ENCODE measurements at places on chromosomes 5 and 9.

DNA sequence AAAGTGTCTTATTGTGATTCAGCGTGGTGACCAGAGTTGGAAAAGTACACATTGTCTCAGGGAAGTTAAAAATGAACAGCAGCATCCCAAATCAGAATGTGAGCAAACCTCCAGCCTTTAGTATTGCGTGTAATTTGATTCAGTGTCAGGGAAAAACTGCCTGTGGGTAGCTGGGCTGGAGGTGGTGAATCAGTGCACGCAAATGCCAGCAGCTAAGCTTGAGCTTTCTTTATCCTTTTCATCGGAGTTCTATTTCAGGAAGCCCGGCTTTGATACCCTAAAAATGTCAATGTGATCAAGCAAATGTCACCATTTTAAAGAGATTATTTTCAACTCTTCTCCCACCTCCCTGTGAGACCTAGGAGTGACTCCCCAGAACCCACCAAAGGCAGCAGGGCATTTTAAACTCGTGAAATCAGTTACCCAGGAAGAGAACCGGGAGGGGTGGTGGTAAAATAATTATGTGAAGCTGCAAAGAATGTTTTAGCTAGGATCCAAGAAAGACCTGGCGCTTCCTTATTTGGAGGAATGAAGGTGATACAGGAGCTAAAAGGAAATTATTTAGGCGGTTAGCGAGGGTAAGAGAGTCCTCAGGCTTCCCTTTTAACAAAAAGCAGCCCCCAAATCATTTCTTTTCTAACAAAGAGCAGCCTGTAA is 25.7 kb upstream of the C5orf47 start:
- no peak for DNase-seq

GRCh38 chr5:156379206-156379605 is 52.2 kb downstream of the SGCD start:
- DNase-seq: no peak

GRCh38 chr9:2963307-2963706 is 119.4 kb upstream of the PUM3 start:
- DNase-seq: no peak

- no peak for DNase-seq
Measured at GRCh38 chr9:114484854-114485443, 20.3 kb downstream of the WHRN start.

DNA sequence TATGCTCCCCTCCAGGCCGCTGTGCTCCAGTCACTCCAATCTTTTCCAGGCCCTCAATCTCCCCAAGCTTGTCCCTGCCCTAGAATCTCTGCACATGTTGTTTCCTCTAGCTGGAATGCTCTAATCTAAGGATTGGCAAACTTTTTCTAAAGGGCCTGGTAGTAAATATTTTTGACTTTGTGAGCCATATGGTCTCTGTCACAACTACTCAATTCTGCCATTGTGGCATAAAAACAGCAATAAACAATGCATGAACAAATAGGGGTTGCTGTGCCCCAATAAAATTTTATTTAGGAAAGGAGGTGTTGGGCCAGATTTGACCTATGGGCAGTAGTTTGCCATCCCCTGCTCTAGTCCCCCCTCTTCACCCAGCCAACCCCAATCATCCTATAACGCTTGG is 150.5 kb upstream of the LRRTM2 start:
- no peak for DNase-seq

DNA sequence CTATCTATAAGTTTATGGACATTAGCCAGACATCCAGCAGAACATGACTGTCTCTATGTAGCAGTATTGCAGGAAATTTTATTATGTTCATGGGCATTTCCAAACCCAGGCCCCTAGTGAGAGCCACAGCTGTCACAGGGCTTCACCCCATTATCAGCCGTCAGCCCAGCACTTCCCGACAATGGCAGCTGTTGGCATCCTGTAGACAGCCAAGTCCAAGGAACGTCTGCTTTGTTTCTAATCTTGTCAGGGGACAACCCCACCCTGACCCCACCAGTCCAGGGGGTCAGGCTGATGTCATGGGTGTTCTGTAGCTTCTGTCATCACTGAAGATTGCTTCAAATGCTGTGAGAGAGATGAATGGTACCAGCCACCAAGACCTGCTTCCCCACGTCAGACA is 565.3 kb upstream of the BRINP1 start:
- DNase-seq: no peak

GRCh38 chr9:16824545-16825330 is 45.7 kb downstream of the BNC2 start:
- DNase-seq: no peak

DNA sequence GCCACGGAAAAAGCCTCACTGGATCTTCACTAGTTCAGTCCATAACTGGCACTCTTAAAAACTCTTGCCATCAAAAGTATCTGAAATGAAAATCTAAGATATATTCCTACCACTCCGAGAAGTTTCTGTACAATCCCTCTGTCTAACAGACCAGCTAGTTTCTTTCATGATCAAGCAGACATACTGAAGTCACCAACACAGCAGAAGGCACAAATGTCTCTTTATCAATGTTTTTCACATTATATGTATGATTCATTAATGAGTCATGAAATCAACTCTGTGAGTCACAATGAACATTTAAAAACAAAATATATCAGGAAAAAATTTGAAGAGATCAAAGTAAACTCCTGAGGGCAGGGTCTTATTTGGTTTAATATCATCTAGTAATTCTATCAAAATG is 50.8 kb downstream of the F2R start:
- DNase-seq: no peak

- DNase-seq: no peak
Measured at GRCh38 chr9:108467161-108467560, 388.6 kb downstream of the ACTL7B start.

DNA sequence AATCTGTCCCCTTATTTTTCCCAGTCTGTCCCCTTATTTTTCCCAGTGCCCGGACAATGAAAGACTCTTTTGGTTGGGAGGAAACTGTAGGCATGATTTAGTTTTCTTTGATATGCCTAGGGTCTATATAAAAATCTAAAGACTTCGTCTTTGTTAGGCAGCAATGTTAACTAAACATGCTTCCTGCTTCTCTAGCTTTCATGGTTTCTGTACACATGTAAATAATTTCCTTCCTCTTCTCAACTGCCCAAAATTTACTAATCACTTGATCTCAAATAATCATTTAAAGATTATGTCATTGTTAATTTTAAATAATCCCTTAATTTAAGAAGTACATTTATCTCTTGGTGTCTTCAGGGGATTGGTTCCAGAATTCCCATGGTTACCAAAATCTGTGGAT is 47.8 kb upstream of the RAPGEF6 start:
- DNase-seq: no peak
